NCI-H1436 (cell line): ENCODE measurements at places on chromosomes 3 and 15.

DNA sequence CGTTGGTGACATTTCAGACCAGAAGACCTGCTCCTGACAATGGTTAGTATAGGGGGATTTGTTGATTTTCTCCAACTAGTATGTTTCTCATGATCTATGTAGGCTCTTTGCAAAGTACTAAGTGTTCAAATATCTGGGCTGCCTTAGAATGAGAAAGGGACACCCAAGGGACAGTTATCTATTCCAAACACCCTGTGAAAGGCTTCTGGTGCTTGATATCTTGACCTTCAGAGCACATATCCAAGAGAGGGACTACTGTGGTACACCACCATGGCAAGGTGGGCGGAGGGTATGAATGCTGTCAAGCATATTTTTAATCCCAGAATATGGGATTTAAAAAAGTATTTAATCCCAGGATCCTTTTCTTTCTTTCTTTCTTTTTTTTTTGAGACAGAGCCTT, 1.1 kb downstream of the FANCD2OS start:
- no peak for DNase-seq

- no peak for DNase-seq
Observed at GRCh38 chr3:66822186-66823008, 175.7 kb upstream of the KBTBD8 start.

DNA sequence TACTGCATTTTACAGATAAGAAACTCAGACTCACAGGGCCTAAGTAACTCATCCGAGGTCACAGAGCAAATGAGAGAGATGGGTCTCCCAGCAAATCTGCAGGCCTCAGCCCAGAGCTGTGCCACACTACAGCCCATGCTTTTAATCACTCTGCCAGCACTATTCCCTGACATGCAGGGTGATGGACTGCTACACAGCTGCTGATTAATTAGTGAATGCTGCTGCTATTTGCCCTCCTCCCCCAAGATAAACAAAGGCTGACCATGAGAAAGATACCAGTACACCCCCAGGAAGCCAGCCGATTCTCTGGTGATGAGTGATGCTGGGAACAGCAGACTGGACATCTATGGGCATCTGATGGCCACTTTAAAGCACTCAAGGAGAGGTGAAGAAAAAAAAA, 39.3 kb downstream of the RFTN1 start:
- DNase-seq, result no peak

GRCh38 chr3:136067211-136067610, 101.7 kb downstream of the PPP2R3A start:
- DNase-seq, result no peak

GRCh38 chr15:99445272-99445850, 120.4 kb upstream of the MEF2A start:
- no peak for DNase-seq

DNA sequence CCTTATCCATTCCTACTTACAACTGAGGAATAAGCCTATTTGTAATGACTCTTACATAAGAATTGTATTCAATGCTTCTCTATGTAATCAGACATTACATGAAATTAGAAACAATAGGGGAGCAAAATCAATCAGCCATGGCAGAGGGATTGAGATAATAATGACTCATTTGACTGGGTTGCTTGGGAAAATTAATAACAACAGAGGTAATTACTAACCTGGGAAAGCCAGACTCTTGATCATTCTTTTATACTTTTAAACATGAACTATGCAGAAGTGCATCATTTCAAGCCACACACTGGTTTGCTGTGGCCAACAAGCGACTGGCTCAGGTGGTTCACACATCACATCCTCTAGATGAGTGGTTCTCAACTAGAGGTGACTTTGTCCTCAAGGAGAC, 126.3 kb upstream of the CRBN start:
- no peak for DNase-seq

- DNase-seq, result no peak
Observed at GRCh38 chr3:138227650-138228049, 40.5 kb downstream of the ARMC8 start.

DNA sequence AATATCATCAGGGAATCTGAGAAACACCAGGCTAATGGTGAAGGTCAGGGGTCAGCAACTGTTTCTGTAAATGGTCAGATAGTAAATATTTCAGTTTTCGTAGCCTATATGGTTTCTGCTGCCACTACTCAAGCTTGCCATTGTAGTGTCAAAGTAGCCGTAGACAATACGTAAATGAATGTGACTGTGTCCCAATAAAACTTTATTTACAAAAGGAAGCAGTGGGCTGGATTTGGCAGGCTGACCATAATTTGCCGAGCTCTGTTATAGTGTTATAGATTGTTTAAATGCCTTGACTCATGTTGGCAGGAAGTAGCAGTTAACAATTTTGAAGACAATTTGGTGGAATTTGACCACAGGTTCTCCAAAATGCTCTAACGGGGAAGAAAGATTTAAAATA, 548.2 kb downstream of the FOXP1 start:
- DNase-seq, result no peak

GRCh38 chr3:139134678-139135372, 90.1 kb upstream of the PRR23C start:
- no peak for DNase-seq

GRCh38 chr3:61794341-61794740, 233.0 kb downstream of the PTPRG start:
- DNase-seq, result no peak

- DNase-seq, result no peak
Observed at GRCh38 chr3:192889679-192890078, 28.0 kb downstream of the MB21D2 start.

GRCh38 chr15:94761574-94761973, 530.2 kb downstream of the MCTP2 start:
- no peak for DNase-seq

- DNase-seq, result peak; percentile 39
Observed at GRCh38 chr3:139111392-139112229, 66.9 kb upstream of the PRR23C start.

DNA sequence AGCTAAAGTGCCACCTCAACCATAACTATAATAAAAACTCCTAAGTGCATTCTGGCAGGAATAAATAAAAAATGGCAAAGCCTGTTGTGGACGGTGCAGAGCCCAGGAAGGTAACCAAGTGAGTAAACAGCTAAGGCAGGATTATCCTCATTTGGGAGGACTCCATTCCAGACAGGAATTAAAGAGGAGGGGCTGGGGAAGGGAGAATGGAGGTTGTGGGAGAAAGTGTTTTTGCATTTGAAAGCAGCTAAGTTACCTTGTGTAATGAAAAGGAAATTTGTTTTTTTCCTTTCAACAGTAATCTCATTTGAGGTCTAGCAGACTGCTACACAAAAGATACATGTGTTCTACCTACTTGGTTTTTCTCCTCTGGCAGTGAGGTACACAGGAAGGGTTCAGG, 248.5 kb downstream of the TIGIT start:
- no peak for DNase-seq

- no peak for DNase-seq
Observed at GRCh38 chr3:155581579-155581978, 163.3 kb downstream of the PLCH1 start.

DNA sequence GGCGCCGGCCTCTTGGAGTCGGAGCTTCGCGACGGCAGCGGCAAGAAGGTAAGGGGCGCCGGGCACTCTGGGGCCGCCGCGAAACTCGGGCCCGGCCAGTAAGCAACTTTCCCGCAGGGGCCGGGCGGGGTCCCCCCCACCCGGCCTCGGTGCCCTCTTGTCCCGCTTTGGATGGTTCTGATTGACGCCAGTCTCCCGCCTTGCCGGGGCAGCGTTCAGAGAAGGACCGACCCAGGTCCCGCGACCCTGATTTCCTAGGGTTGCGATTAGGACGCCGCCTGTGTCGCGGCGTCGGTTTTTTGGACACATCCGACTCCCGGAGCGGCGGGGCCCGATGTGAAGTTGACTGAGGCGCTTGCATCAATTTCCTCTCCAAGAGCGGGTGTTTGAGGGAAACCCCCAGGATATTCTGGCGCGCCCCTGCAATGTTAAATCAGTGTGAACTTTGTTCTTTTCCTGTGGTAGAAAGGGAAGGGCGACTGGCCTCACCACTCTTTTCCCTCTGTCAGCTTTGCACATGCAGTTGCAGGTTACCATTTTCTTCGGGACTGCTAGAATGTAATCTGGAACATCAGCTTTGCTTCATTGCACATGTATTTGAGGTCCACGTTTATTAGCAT, 755 bp downstream of the PDE8A start:
- DNase-seq, result no peak

GRCh38 chr15:71611553-71612396, 198.6 kb upstream of the NR2E3 start:
- DNase-seq, result no peak

GRCh38 chr3:115912372-115912771, 289.1 kb downstream of the GAP43 start:
- no peak for DNase-seq

GRCh38 chr3:78283994-78284393, 1244.1 kb downstream of the ROBO2 start:
- DNase-seq, result no peak
